ENCODE measurements at places on chromosomes 13 and 19.

- DNase-seq = no peak
Observed at GRCh38 chr13:28490061-28490460, 4.9 kb downstream of the FLT1 start.

- DNase-seq = no peak
Observed at GRCh38 chr13:104320446-104320845, 1254.2 kb upstream of the SLC10A2 start.

GRCh38 chr19:11457115-11457514, 21.7 kb downstream of the PRKCSH start:
- no peak for DNase-seq

DNA sequence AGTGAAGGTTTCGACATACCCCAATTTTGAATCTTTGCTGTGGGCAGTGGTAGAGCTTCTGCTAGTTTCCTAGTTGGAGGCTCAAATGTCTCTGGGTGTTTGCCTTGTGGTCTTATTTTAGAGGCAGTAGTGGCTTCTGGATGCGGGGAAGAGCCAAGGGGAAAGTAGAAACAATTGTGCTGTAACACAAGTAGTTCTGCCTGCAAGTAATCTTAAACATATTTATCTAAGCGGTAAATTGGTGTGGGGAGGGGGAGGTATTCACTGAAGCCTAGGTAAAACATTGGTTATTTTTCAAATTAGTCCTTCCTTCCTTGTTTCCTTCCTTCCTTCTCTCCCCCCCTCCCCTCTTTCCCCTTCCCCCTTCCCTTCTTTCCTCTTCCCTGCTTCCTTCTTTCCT, at the start of gene PCDH20:
PCDH20 (minus strand) TSS at position 101 of the 400 bp plus-strand sequence. CDS start 691 bp downstream, outside the sequence.
- DNase-seq = no peak

GRCh38 chr13:93098972-93099371, 127.6 kb upstream of the GPC6 start:
- DNase-seq = no peak

GRCh38 chr19:40253611-40254092, 27.2 kb upstream of the CCNP start:
- no peak for DNase-seq

DNA sequence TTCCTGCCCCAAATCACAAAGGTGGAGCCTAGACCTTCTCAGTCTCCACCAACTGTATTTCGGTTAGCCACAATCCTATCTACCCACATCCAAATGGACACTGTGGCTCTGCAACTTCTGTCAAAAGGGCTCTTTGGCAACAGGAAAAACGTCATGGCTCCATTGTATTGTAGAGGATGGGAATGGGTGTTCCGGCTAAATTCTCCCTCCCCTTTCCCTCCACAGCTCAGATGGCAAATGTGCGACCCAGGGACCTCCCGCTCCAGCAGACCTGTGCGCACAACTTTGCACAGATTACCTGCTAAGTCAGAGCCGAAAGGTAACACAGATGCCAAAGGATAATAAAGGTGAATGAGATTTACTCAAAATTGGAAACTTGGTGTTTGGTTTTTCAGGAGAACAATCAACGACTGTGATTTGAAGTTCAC, 968 bp upstream of the KL start:
- no peak for DNase-seq

- DNase-seq = no peak
Observed at GRCh38 chr13:24459726-24460125, 52.9 kb downstream of the PARP4 start.

DNA sequence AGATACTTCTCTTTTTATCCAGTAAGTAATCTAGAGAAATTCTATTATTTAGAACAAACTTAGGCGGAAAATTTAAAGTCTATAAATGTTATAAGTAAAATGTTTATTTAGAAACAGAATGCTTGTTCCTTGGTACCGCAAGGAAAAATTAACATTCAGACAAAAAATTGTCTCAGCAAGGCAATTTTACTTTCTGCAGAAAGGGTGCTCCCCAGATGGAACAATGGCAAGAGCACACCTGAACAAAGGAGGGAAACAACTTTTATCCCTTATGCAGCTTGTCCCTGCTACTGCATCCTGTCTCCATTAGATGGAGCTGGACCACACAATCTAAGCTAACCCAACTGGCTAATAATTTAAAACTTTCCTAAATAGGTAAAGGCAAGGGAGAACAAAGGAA, 6.5 kb upstream of the ZNF708 start:
- no peak for DNase-seq

DNA sequence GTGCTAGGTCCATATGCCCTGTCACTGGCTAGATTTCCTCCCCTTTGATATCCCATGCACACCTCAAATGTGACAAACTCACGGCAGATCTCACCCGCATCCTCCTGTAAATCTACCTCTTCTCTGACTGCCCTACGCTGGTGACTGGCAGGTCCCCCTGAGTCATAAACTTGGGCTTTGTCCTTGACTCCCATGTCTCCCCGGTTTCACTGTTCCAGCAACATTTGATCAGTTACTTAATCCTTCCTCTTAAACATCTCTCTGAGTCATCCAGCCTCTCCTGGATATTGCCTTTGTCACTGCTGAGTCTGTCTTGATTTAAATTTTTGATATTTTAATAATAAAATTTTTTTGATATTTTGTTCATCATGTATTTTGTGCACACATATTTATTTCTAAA, 26.5 kb downstream of the FAM216B start:
- no peak for DNase-seq

- no peak for DNase-seq
Observed at GRCh38 chr19:32397671-32398101, 7.9 kb upstream of the DPY19L3 start.

DNA sequence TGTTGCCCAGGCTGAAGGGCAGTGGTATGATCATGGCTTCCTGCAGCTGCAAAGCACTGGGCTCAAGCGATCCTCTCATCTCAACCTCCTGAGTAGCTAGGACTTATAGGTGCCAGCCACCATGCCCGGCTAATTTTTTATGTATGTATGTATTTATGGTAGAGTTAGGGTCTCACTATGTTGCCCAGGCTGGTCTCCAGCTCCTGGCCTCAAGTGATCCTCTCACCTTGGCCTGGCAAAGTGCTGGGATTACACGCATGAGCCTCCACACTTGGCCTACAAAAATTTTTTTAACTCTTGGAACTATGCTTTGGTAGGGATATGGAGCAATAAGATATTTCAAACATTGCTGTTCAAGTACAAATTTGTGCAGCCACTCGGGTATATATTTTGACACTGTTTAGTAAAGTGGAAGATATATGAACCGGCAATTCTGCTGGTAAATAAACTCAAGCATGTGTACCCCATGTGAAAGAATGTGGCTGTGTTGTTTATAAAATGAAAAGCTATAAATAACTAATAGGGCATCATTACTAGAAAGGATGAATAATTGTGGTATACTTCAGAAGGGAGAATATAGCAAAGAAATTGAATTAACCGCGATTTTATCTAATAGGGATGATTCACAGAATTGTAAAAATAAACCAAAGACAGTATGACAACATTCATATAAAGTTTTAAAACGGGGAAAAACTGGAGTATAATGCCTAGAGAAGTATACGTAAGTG, 1.1 kb downstream of the ZNF566 start:
- no peak for DNase-seq

- no peak for DNase-seq
Observed at GRCh38 chr13:72132075-72132474, 265.1 kb upstream of the DACH1 start.

DNA sequence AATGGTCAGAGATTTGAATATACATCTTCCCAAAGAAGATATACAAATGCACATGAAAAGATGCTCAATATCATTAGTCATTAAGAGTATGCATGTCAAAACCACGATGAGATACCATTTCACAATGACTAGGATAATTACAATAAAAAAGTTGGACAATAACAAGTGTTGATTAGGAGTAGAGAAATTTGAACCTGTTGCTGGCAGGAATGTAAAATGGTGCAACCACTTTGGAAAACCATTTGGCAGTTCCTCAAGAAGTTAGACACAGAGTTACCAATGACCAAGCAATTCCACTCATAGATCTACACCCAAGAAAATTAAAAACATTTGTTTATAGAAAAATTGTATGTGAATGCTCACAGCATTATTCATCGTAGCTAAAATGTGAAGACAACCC, 33.2 kb upstream of the STARD13 start:
- DNase-seq = no peak

DNA sequence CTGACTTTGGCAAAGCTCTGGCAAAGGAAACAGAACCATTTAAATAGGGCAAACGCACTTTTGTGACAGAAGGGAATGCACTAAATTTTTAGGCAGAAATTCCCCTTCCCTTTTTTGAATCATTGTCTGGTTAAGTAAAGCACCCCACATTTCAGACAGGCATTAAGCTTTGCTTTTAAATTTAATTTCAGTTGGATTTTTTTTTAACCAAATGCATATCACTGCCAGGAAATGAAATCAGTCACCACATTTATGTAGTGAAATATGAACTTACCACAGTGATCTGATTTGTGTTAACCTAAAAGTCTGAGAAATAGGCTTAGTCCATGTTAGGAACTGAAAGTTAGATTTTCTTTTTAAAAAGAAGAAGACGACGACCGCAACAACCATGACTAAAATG, 10.8 kb downstream of the GPR183 start:
- DNase-seq = no peak

GRCh38 chr13:100235311-100235901, 146.5 kb downstream of the PCCA start:
- peak; percentile 29 for DNase-seq

Data from BJ (cell line).